ENCODE measurements at places on chromosomes 7 and 10. TPM values are rescaled to one million over a fixed set of nuclear protein-coding genes. Genes with fewer than 3 reads are reported as not detected.

GRCh38 chr10:13743101-13743693, 156.4 kb downstream of the PRPF18 start:
- DNase-seq = no peak

- DNase-seq = no peak
These were observed 87.0 kb downstream of the ALOX5 start for GRCh38 chr10:45461034-45461433.

- no peak for DNase-seq
These were observed 111.0 kb downstream of the NRP1 start for GRCh38 chr10:33223326-33224000.

DNA sequence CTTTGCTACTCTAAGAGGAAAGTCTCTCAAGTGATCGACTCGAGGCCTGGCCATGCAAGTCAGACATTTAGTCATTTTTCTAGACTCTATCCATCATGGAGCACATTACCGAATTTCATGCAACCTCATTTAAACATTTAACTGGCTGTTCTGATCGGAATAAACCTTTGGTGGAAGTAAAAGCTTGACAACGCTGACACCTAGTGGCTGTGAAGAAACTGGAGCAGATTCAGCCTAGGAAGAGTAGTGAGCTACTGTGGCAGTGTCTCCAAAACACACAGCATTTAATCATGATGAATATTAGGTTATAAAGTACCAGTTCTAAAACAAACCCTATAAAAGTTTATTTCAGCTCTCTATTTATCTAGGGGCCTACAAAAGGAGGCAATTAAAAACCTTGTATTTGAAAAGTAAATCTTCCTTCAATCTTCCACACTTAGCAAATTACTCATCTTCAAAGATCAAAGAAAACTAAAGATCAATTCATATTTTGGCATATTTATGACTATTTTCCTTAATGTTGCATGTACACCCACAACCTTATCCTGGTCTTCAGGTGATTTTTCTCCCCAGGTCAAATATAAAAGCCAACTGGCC, 175.0 kb downstream of the CTNNA3 start:
- DNase-seq = peak; percentile 31

Gene POU6F2
- not detected for total RNA-seq

Gene PIK3CG
- not detected for total RNA-seq

Gene FAM25C
- total RNA-seq = not detected

Gene SPDYE8
- total RNA-seq = not detected

Gene FKBP9
- total RNA-seq = 160 TPM

Gene STRIP2
- total RNA-seq = 6.4 TPM

Gene PILRA
- total RNA-seq = 1.5 TPM

Gene ADAM12
- total RNA-seq = 16.8 TPM

All from PC-9 (cell line).